ENCODE measurements at places on chromosomes 7 and 10.

GRCh38 chr10:131201741-131202515 is 109.6 kb downstream of the TCERG1L start:
- DNase-seq = no peak

DNA sequence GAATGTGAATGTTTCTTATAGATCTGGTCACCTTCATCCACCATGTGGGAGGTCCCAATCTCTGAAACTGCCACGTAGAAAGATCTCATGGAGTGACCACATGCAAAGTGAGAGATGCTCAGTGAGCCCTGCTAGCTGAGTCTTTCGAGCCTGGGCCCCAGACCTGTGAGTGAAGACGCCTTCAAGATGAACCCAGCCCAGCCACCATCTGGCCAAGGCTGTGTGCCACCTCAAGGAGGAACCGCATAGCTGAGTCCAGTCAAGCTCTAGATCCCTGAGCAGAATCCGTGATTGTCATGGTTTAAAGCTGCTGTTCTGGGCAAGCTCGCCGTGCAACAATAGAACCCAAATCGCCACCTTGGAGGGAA is 20.2 kb upstream of the PPIF start:
- no peak for DNase-seq

DNA sequence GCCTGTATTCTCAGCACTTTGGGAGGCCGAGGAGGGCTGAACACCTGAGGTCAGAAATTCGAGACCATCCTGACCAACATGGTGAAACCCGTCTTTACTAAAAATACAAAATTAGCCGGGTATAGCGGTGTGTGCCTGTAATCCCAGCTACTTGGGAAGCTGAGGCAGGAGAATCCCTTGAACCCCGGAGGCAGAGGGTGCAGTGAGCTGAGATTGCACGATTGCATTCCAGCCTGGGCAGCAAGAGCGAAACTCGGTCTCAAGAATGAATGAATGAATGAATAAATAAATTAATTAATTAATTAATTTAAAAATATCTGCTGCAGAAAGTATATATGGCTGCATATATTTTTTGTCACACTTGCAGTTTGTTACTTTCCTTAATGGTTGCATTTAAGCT is 781.8 kb downstream of the DNAJB9 start:
- DNase-seq = no peak

GRCh38 chr7:6306471-6306870 is 34.0 kb upstream of the CYTH3 start:
- peak; percentile 83 for DNase-seq

DNA sequence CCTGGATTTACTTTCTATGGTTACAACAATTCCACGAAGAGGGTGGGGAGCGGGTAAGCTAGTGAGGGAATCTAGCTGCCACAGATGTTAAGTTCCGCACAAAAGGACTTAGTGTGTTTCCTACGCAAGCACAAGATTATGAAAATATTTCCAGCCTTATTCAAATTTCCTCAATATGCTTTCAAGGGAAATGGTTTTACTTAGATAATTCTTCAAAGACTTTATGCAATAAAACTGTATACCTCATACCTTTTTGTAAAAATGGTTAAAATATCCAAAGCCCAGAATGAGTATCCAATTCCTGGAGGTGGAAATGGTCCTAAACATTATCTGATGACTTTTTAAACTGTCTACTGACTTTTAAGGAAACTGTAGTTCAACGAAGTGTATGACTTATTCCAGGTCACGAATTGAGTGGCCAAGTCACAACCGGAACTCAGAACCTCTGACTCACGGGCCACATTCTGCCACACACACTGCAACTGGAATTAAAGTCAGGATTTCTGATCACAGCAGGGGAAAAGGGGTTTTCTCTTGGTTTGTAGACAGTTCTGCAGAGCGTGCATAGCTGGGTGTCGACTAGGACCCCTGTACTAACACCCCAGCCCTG is 20.2 kb upstream of the INSIG1 start:
- DNase-seq = no peak

GRCh38 chr7:128781126-128781525 is 5.5 kb upstream of the OPN1SW start:
- DNase-seq = peak; percentile 99

DNA sequence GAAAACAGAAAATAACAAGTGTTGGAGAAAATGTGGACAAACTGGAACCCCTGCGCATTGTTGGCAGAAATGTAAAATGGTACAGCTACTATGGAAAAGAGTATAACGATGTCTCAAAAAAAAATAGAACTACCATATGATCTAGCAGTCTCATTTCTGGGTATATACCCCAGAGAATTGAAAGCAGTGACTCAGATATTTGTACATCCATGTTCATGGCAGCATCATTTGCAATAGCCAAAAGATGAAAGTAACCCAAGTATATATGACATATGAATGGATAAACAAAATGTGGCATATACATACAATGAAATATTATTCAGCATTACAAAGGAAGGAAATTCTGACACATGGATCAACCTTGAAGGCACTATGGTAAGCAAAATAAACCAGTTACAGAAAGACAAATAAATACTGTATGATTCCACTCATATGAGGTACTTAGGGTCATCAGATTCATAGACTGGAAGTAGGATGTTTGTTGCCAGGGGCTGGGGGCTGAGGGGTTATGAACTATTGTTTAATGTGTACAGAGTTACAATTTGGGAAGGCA is 4.9 kb downstream of the NRCAM start:
- no peak for DNase-seq

DNA sequence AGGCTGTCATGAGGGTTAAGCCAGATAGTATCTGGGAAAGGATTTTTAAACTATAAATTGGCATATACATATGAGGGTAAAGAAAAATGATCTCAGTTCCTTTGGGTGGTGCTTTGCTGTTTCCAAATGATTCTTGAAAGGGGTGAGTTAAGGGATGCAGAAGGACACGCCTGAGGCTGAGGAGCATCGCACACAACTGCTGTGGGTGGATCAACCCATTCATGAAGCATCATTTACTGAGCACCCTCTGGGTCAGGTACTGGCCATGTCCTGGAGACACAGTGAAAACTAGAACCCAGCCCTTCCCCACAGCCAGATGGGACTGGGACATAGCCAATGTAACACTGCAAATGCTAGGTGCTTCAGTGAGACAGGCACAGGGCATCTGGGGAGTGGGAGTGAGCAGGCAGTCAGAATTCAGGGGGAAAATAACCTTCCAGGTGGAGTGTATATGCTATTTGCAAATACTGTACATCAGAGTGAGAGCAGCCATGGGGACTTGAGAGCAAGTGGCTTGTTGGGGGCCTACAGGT is 112.1 kb downstream of the WDFY4 start:
- no peak for DNase-seq

- no peak for DNase-seq
These were observed 101.8 kb upstream of the FZD8 start for GRCh38 chr10:35743851-35744250.

- no peak for DNase-seq
These were observed 36.0 kb upstream of the SRGN start for GRCh38 chr10:69051710-69052487.

GRCh38 chr7:121595758-121596696 is 199.9 kb upstream of the FAM3C start:
- no peak for DNase-seq

- DNase-seq = no peak
These were observed 18.9 kb downstream of the INSIG1 start for GRCh38 chr7:155316427-155317113.

DNA sequence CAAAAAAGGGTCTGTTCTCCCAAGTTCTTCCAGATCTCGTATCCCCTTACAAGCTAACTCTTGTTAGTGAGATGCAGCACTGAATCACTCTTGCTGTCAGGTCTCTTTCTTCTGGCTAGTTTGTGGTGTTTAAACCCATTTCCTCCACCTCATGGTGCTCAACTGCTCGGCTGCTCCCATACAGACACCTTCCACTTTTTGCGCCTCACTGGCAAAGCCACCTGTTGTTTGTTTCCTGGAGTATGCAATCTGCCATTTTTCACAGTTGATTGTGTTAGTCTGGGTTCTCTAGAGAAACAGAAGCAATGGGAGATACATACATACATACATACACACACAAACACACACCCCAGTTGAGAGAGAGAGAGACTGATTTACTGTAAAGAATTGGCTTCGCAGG is 124.4 kb upstream of the SP8 start:
- no peak for DNase-seq

DNA sequence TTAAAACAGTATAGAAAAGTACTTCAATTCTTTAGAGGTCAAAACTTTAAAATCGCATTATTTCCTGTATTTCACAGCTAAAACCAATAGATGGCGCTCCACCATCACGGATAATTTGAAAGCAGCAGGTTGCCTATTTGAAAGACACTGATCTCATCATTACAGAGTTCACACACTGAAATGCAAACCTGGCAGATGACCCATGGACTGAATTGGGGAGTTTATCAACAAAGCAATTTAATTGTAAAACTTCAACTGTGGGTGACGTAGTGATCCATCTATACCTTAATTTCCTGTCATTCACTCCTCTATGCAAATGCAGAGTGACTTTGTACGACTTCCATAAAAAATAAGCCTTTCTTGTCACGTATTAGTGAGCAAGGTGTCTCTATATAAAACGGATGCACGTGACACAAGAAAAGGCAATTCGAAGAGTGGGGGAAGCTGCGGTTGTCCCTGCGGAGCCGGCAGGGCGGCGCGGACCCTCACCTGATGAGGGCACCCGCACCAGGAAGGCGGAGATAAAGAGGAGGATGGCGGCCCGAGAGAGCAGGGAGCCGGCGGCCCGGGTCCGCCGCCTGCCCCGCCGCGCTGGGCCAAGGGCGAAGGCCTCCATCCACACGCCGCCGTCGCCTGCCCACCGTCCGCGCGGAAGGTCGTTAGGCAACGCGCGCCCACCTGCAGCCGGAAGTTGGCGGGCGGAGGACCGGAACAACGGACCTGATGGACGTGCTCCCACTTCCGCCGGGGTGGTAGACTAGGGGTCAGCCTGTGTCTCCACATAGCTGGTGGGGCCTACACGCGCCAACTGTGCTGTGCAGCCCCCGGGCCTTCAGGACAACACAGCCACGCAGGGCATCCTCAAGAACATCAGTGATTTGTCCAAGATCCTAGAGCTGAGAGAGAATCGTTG is at the start of gene ZPBP:
TSS of gene ZPBP (minus strand) at position 668 of the 913 bp plus-strand sequence. CDS start at position 616, 52 bp downstream.
- peak; percentile 33 for DNase-seq

- DNase-seq = peak; percentile 9
These were observed 13.4 kb upstream of the PRF1 start for GRCh38 chr10:70615784-70616522.

DNA sequence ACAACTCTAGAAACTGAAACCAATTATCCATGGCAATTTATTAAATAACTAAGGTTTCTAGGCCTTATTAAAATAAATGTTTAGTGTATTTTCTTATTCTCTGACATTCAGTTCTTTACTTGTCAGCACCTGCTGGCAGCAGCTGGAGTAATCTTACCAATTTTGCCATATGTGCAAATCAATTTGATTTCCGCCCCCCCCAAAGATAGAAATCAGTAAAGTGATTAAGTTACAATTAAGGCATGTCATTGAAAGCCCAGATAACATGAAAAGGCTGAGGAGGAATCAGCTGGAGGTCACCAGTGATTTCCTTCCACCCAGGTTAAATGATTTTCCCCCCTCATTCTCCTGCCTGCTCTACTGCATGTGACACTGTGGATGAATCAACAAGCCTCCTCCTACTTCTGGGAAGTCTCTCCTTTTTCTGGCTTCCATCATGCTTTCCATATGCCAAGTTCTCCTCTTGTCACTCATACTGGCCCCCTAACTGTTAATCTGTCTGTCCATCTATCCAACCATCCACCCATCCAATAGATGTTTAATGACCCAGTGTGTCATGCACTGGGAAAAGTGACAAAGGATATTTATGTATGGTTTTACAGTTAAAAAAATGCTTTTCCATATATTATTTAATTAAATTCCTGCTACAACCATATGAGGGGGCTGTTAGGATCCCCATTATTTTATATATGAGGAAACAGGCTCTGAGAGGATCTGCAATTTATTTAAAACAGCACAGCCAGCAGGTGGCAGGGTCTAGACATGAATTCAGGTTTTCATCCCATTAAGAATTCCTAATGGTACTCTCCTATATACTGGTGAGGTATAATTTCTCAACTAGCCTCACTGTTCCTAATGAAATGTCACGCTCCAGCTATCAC is 116.5 kb downstream of the ATXN7L1 start:
- DNase-seq = peak; percentile 73

GRCh38 chr7:40015790-40016296 is 65.8 kb downstream of the CDK13 start:
- DNase-seq = peak; percentile 42

- peak; percentile 99 for DNase-seq
These were observed 259.7 kb upstream of the FERD3L start for GRCh38 chr7:19404912-19405329.

- DNase-seq = no peak
These were observed 26.7 kb downstream of the IQCE start for GRCh38 chr7:2585446-2585845.

DNA sequence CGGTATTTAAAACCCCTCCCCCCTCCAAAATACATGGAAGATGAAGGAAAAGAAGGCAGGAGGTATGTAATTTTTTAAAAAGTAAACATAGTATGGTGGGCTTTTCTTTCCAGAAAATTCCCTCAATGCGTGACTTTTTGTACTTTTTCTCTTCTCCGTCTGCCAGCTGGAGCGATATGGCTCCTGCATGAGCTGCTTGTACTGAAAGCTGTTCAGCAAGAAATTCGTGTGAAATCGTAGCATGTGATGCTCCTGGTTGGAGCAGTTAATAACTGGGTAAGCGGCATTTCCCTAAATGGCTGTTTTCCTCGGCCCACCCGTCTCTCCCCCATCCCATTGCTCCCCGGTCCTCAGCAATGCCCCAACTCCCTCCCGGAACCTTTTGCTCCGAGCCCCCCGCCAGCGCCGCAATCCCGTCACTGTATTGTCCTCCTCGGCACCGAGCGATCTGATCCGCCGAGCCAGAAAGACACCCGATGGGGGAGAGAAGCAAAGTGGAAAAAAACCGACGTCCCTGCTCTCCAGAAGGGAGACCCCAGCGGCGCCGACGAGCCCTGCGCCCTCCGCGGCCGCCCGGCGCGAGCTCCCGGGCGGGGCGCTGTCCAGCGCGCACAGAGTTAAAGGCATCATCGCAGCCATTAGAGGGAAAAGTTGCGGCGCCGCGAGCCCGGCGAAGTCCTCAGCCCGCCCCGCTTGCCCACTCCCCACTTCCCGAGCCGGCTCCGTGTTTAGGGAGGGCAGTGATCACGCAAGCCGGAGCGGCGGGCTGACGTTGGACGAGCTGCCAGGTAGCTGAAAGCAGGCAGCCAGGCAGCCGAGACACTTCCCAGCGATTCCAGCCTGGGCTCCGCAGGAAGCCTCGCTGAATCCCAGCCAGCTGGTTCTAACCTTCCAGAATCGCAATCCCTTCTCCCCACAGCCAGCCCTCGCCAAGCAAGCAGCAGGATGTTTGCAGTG is at the start of gene VSTM2A:
TSS of gene VSTM2A (plus strand) at position 707 of the 957 bp plus-strand sequence. CDS start 356 bp downstream, outside the sequence.
- no peak for DNase-seq

GRCh38 chr10:74113546-74113945 is 37.1 kb downstream of the AP3M1 start:
- peak; percentile 31 for DNase-seq

DNA sequence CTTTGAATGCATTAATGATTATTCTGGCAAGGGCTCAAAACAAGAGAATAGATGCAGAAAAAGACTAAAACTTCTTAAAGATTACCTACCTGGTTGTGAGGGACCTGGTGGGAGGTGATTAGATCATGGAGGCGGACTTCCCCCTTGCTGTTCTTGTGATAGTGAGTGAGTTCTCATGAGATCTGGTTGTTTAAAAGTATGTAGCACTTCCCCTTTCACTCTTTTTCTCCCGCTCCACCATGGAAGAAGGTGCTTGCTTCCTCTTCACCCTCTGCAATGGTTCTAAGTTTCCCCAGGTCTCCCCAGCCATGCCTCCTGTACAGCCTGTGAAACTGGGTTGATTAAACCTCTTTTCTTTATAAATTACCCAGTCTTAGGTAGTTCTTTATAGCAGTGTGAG is 226.6 kb downstream of the ARHGAP12 start:
- DNase-seq = no peak
